ENCODE measurements at places on chromosomes 1 and 21.

DNA sequence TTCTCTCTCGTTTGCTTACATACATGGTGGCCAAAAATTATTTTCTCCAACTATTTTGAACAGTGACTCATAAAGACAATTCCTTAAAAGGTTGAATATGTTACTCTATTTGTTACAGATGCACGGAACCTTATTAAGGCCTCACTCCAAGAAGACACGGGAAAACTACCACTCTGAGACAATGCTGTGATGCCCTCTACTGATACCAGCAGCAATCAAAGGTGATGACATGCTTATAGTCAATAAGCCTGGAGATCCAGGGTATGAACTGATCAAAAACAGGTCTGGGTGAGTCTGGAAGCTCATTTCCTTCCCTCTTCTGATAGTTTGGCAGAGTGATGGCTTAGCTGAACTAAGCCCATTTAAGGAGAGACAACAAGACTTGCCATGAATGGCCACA, 563.0 kb downstream of the LRRIQ3 start:
- no peak for DNase-seq

GRCh38 chr1:213998785-213999184, 11.0 kb downstream of the PROX1 start:
- no peak for DNase-seq

DNA sequence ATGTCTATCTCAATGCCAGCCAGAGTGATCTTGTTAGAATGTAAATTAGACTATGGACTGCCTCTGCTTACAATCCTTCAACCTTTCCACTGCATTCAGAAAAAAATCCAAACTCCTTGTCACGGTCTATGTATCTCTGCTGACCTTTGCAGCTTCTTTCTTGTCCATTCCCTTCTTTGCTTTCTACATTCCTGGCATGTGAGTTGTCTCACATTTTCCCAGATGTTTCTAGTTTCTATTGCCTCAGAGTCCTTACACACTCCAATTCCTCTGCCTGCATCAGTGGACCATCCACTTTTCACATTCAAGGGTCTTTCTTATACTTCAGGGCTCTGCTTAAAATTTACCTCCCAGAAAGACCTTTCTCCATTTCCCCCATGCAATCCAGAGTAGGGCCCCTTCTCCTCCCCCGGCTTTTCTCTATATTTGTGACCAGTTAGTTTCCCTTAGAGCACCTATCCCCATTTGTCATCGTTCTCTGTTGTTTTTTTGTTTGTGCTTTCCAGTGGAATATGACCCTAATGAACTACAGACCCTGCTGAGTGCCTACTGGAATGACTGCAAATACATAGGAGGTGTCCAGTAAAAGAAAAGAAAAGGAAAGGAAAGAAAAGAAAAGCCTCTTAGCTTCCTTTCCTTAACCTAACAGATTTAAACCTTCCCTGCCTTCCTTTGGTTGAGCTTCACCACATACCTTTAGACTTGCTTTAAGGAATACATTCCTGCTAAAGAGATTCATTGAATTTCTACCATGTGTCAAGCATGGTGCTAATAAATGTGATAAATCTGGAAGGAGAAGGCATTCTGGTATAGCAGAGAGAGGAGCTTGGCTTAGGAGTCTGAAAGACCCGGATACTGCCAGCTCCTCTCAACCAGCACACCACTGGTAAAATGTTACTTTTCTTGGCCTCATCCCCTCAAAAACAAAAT, 102.0 kb downstream of the DIRAS3 start:
- DNase-seq, result peak; percentile 79

DNA sequence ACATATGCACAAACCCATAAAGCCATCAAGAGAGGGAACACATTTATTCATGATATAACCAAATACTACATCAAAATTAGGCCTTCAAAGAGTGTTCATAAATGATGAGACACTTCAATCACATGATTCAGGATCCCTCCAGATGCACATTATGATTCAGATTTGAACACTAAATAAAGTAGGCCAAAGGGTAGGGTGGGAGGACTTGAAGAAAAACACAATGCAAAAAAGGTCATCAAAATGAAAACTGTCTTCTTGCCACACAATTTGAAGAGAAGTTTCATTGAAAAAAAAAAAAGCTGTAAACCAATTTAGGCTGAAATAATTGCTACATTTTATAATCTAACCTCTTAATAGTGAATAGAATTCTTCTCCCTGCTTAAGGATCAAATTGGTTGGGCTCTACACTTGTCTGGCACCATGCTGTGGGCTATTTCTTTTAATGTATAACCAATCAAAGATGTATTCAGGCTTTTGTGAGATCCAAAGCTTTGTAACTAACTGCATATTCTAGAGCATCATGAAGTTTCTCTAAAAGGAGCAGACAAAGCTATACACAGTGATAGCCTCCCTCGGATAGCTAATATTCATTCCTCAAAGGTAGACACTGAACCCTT, 58.1 kb downstream of the ZSWIM5 start:
- no peak for DNase-seq

All from astrocyte (in vitro differentiated cells and primary cell).